ENCODE measurements at places on chromosomes 11 and 22. TPM values are rescaled to one million over a fixed set of nuclear protein-coding genes. Genes with fewer than 3 reads are reported as not detected.

CCDC82 gene
- total RNA-seq: 15.8 TPM

OR8G5 gene
- total RNA-seq: 0.05 TPM

MS4A15 gene
- not detected for total RNA-seq

- peak; percentile 68 for DNase-seq
These were observed 27.3 kb downstream of the MARK2 start for GRCh38 chr11:63866211-63866610.

DNA sequence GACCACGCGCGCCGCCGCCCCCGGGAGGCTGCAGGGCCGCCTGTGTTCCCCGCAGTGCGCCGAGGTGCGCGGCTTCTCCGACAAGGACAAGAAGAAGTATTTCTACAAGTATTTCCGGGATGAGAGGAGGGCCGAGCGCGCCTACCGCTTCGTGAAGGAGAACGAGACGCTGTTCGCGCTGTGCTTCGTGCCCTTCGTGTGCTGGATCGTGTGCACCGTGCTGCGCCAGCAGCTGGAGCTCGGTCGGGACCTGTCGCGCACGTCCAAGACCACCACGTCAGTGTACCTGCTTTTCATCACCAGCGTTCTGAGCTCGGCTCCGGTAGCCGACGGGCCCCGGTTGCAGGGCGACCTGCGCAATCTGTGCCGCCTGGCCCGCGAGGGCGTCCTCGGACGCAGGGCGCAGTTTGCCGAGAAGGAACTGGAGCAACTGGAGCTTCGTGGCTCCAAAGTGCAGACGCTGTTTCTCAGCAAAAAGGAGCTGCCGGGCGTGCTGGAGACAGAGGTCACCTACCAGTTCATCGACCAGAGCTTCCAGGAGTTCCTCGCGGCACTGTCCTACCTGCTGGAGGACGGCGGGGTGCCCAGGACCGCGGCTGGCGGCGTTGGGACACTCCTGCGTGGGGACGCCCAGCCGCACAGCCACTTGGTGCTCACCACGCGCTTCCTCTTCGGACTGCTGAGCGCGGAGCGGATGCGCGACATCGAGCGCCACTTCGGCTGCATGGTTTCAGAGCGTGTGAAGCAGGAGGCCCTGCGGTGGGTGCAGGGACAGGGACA, 2.7 kb downstream of the NLRP6 start:
- DNase-seq: no peak

GRCh38 chr22:29524442-29525191, 28.9 kb downstream of the THOC5 start:
- peak; percentile 8 for DNase-seq

DNA sequence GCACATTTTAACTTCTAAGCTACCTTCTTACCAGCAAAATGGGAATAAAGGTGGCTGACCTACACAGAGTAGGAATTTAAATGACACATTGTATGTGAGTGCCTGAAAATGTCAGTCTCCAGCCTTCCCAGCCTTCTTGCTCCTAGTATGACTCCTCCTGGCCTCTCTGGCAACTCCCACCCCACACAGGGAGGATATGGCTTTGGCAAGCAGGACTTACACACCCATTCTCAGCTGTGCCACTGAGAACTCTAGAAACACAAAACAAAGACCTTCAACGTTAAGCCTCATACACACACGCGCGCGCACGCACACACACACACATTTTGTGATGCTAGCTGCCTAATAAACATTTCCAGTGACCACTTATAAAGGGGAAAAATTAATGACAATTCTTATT, 65.8 kb downstream of the PACSIN2 start:
- no peak for DNase-seq

Measured in thymus (tissue), 14 donors.